ENCODE measurements at places on chromosomes 4 and X.

DNA sequence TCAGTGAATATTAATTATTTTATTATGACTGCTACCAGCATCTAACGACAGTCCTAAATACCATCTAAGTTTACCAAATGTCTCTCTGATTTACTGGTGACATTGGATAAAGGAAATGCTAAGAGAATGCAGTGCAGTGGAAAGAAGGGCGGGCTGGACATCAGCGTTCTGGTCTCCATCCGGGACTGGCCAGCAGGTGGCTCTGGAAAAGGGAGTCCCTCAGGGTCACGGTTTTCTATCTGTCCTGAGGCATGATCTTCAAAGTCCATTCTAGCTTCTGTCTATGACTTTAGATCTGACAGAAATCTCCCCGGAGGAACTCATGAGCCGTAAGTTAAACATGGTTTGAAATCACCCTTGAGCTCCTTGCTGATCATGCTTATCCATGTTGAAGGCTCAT is 3.3 kb downstream of the TRIM2 start:
- peak; percentile 28 for DNase-seq

- peak; percentile 28 for DNase-seq
Measured at GRCh38 chr4:102454268-102454667, 46.9 kb upstream of the NFKB1 start.

DNA sequence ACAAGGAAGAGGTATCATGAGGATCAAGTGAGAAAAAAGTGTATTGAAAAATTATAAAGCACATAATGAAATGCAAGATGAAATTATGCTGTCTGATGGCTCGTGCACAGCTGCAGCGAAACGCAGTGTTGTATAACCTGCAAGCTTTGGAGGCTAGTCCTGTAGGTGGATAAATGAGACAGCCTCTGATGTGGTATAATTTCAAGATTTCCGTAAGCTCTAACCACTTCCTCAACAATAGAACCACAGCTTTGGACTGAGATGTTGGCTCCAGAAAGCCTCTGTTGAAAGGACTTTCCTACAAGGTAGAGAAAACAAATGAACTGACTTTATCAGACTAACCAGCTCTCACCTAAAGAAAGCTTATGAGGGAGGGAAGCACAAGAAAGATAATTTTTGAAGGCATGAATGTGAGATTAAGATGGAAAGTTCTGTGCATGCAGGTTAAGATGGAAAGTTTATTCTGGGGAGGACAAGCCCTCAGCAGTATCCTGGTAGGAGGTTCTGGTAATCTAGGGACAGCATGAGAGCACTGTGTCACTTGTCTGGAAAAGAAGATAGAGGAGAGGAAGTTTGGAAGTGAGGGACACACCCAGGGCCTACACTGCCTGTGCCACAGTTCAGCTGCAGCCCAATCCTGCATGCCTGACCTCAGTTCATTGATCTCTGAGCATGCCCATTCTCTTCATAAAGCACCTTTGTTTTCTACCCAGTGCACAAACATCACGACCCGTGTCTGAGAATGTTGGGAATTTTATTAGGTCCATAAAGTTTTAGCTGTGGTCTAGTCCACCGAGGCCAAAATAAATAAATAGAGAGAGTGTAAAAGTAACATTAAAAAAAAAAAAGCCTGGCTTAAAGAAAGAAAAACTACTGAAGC is 161.5 kb upstream of the SFRP2 start:
- peak; percentile 14 for DNase-seq

DNA sequence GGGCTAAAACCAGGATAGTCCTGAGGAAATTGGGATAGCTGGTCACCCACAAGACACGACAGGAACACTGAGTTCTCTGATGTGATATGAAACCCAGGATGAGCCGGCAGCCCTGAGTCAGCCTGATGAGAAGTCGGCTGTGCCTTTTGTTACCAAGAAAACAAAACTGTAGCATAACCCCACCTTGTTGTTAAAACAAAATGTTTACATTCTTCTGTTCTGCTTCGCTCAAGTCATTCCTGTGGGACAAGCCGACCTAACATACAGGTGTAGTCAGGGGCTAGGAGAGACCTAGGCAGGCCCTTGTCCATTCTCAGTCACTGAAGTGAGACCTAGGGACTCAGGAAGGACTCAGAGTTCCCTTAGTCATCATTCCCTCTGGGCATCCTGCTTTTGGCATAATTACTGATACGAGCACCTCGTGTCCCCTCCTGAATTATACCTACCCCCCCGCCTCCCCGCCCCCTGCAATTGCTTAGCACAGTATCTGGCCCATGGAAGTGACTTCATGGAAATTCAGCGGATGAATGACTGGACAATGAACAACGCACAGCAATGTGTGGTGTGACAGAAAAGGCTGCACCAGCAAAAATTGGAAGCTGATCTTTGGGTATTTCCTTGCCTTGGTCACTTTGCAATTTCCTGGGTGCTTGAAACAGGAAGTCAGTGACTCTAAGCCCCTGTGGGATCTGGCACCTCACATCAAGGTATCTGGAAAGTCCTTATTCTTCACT is 31.9 kb upstream of the TLR2 start:
- DNase-seq: no peak

DNA sequence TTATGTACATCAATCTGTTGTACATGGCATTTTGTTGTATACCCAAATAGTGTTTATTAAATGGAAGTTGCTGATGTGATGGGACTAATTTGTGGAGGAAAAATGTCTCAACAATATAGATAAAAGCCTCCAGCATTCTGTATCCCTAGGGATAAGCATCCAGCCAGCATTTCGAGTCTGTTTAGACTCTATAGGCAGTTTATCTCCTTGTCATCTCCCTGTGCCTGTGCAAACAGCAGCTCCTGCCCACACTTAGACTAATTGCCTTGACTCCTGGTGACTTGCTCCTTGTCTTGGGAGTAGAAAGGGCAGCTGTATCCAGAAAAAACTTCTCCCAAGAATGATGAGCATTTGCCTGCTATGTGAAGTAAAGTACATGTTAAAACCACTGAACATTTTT is 83.8 kb downstream of the DOCK11 start:
- no peak for DNase-seq

DNA sequence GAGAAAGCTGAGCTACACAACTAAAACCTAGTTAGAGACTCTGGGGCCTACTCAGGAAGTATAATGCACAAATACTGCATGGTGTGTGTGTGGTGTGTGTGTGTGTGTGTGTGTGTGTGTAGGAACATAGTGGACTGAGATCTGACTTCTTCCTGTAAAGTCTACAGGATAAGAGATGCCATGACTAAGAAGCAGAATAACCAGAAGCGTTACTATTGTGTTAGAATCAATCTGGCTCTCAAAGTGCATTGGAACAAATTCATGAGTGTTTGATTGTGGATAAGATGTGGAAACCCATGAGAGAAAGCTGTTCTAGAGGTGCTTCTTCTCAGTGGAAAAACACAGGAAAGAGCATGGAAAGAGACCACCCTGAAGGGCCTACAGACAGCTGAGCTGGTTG is 302.1 kb downstream of the INPP4B start:
- DNase-seq: no peak

DNA sequence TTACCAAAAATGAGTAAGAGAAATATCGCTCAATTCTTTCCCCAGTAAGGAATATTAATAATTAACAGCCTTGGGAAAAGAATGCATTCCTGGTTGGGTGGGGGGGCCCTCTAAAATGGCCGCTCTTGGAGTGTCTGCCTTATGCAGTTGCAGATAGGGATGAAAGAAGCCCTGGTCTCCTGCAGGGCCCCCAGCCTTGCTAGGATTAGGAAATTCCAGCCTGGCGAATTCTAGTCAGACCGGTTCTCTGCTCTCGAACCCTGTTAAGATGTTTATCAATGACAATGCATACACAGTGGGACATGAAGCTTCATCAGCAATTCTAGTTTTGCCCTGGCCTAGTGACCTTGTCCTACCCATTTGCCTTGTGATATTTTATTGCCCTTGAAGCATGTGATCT is 1047.7 kb upstream of the GRID2 start:
- no peak for DNase-seq

DNA sequence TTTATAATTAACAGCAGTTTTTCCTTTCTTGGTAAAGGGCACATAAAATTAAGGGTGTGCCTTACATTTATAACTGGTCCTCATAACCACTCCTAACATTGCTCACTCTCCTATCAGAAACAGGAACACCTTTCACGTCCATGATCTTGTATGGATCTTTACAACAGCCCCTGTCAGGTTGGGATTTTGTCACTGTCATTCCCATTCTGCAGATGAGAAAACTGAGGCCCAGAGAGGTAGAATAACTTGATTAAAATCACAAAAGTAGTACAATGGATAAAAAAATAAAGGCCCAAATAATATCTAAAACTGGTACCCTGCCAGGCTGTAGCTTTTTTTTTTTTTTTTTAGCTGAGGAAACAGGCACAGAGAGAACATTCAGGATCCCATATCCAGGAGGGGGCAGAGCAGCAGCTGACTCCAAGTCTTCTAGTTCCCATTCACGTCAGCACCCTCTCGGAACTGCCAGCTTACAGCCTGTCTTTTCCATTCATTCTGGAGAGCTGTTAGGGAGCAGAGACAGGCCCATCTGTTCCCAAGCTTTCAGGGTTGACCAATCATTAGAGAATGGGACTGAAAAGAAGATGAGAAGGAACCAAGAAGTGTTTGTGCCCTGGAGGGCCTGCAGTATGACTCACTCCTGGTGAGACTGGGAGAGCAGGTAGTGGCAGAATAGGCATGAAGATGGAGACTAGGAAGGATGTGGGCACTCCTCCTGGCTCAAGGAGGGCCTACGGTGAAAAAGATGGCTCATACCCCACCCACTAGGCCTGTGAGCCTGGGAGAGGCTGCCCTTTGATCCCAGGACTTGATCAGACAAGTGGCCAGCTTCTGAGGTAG is 7.3 kb downstream of the SUV39H1 start:
- no peak for DNase-seq

GRCh38 chrX:68115371-68115770 is 317.9 kb downstream of the OPHN1 start:
- DNase-seq: no peak

GRCh38 chr4:25769251-25769650 is 93.5 kb downstream of the SEL1L3 start:
- DNase-seq: no peak

DNA sequence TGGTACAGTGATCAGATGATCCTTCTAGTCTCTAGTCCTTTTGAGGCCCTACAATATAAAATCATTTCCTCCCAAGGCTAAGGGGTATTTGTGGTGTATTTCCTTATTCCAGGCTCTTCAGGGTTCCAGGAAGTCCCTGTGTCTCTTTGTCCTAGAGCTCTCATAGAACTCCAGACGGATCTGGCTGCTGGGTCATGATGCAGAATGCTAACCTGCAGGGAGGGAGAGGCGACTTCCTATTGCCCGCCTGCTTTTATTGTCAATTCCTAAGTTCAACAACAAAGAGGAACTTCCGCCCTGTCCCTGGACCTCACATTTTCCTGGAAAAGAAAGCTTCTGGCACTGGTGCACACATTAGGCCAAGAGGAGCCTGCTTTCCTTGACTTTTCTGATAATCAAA is 45.9 kb upstream of the ZNF827 start:
- DNase-seq: no peak

DNA sequence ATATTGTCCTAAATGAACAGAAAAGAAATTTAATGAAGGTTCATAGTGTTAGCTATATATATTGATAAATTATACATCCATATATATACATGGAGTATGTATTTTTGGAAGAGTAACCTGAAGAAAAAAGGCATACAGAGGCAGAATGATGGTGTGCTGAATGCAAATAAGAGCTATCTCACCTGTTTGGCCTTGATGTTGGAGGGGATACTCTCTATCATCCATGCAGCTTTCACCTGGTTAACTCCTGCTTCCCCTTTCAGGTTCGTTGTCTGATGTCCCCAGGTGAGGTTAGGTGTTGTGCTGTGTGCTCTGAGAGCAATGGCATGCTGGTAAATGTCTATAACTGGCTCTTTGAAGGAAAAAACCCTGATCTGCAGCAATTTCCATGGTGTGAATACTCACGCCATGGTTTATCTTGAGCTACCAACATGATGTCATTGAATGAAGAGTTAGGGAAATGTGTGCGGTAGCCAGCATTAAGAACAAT is 31.8 kb upstream of the SPP1 start:
- no peak for DNase-seq

DNA sequence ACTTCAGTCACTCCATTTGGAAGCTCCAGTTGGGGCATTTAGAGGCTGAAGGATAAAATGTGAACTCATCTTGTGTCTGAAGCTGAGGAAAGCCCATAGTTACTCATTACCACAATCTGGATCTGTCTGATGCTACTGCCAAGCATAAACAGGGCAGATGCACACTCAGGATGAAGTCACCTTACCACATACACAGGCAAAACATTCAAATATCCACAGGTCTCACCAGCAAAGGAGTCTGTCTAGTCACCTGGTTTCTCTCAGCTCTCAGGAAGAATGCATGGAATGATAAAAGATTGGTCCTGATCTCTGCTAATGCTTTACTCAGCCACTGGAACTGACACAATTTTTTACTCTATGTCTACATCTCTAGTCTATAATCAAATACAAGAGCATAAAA is 13.0 kb upstream of the ODAPH start:
- DNase-seq: no peak

- no peak for DNase-seq
Measured at GRCh38 chr4:68372588-68372987, 22.7 kb upstream of the YTHDC1 start.

DNA sequence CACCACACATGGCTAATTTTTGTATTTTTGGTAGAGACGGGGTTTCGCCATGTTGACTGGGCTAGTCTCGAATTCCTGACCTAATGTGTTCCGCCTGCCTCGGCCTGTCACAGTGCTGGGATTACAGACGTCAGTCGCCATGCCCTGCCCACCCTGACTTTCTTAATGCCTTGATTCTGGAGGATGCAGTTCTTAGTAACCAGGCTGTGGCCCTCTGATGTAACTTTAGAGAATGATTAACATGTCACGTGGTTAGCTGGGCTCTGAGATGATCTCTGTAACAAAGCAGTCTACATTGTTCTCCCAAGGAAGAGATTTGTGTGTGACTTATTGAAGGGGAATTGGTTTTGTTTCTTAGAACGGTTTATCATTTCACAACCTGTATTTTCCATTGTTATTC is 30.6 kb downstream of the ANK2 start:
- DNase-seq: no peak

GRCh38 chr4:40908297-40908696 is 158.5 kb downstream of the NSUN7 start:
- no peak for DNase-seq

DNA sequence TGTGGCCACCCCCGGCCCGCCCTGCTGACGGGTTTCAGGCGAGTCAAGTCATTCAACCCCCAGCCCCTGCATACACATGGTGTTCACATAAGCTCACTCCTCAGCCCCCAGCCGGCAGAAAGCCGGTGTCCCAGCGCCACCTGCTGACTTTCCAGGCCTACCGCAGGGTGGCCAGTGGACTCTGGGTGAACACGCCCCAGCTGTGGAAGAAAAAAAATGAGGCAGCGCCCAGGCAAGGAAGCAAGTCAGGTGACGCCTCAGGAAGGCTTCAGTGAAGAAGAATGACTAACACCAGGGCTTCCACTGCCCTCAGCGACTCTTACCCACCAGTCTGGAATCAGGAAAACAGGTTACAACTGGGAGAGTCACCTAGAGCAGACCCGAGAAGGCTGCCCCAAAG is 15.8 kb downstream of the BCAP31 start:
- peak; percentile 78 for DNase-seq

- DNase-seq: no peak
Measured at GRCh38 chr4:100906973-100907372, 389.2 kb upstream of the EMCN start.

All from hematopoietic multipotent progenitor cell treated with erythropoietin and hydrocortisone succinate and interleukin-3 and kit ligand, for 6 days (in vitro differentiated cells).